BJ (cell line): ENCODE measurements at places on chromosomes 4 and X. TPM values are rescaled to one million over a fixed set of nuclear protein-coding genes. Genes with fewer than 3 reads are reported as not detected.

The TBC1D8B gene
- polyA plus RNA-seq: 4.5 and 9.1 TPM in 2 replicates

The HSFX2 gene
- polyA plus RNA-seq: 0.25 and 0.29 TPM in 2 replicates

The MAGEA9B gene
- not detected in 2 replicates for polyA plus RNA-seq

The HHIP gene
- polyA plus RNA-seq: 0.87 and 0.88 TPM in 2 replicates

The STATH gene
- not detected in 2 replicates for polyA plus RNA-seq

The EOLA1 gene
- 18.2 and 18.8 TPM in 2 replicates for polyA plus RNA-seq

The PDE5A gene
- 69.0 and 82.6 TPM in 2 replicates for polyA plus RNA-seq
